Cortex of kidney (tissue), 1 donor: ENCODE measurements at places on chromosomes 1 and 21.

GRCh38 chr1:115753830-115754229 is 14.7 kb downstream of the CASQ2 start:
- no peak for DNase-seq

DNA sequence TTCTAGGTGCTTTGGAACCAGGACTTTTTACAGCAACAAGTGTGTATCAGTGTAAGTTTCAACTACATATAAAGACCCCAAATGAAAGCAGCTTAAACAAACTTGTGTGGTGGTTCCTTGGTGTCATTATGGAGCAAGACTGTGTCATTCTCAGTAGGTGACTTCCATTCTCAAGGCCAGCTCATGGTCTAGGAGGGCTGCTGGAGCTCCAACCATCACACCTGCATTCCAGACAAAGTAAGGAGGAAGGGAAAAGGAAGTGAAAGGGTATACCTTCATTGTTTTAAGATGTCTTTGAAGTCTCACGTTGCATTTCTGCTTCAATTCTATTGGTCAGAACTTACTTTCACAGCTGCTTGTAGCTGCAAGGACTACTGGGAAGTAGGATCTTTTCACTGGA is 188.6 kb downstream of the C1orf94 start:
- no peak for DNase-seq

- DNase-seq = no peak
Observed at GRCh38 chr1:164092603-164093353, 466.2 kb upstream of the PBX1 start.

GRCh38 chr1:235923466-235924021 is 56.8 kb upstream of the LYST start:
- DNase-seq = no peak

GRCh38 chr1:8831340-8831739 is 13.9 kb upstream of the RERE start:
- no peak for DNase-seq

GRCh38 chr21:17753736-17754135 is 65.4 kb downstream of the C21orf91 start:
- no peak for DNase-seq

DNA sequence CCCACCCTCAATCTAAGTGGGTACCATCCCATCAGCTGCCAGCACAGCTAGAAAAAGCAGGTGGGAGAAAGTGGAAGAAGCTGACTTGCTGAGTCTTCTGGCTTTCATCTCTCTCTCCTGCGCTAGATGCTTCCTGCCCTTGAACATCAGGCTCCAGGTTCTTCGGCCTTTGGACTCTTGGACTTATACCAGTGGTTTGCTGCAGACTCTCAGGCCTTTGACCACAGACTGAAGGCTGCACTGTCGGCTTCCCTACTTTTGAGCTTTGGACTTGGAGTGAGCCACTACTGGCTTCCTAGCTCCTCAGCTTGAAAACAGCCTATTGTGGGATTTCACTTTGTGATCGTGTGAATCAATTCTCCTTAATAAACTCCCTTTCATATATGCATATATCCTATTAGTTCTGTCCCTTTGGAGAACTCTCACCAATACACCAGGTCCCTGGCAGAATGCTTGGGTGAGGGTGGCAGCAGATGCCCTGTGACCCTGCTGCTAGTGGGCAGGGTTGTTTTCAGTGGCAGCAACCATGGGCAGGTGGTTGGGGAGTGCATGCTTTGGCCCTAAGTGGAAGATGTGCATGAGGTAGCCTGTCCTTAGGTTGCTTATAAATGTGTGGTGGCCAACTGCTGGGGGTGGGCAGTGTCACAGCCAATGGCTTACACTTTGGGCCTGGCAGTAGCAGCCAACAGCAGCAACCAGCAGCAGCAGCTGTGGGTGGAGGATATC is 10.8 kb upstream of the ADAM30 start:
- DNase-seq = no peak

DNA sequence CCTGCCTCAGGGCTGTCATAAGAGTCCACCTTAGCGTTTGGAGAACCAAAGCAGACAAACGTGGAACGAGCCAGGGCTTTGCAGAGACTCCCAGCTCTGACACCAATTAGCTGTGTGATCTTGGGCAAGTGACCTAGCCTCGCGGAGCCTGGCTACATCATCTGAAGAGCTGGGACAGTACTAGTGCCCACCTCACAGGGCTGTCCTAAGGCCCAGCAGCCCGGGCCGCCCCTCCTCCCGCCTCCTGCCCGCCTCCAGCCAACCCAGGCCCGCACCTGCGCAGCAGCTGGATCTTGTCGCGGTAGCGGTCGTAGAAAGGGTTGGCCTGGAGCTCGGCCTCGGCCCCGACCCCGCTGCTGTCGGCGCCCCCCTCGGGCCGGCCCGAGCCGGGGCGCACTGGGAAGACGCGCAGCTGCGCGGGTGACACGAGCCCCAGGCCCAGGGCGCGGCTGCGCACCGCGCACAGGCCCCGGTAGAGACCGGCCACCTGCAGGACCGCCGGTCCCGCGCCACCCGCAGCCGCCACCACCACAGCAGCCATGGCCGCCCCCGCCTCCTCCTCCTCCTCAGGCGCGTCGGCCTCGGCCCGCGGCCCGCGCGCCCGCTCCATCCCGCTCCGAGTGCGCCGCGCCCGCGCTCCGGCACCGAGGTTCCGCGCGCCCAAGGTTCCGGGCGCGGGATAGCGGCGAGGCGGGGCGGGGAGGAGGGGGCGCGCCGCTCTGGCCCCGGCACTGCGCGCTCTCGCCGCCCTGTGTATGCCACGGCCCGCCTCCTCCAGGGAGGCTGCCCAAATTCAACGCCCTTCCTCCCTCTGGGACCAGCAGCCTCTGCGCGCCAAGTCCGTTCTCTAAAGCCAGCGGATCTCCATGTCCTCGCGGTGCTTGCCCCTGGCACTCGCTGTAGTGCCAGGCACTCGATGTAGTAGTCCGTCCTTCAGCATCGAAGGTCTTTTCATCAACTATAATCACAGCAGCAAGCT is at the start of gene ATPAF1:
TSS of gene ATPAF1 (minus strand) at position 583 of the 979 bp plus-strand sequence. CDS start at position 541, 42 bp downstream.
- DNase-seq = no peak

DNA sequence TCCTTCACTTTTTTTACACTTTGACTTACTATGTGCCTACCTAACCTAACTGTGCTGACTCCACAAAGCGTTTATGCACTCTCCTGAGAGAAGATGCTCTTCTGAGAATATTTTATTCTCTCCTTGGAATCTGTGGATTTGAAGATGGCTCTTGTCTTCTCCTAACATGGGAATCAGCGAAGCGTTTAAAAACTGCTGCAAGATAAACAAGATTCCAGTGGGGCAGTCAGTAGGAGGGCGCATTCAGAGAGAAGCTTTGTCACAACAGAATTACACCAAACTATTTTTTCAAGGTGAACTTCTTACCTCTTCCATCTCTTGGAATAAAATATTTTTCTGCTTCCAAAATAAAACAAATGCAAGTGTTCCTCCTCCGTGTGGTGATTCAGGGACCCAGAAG is 113.1 kb downstream of the FOXD2 start:
- DNase-seq = no peak

DNA sequence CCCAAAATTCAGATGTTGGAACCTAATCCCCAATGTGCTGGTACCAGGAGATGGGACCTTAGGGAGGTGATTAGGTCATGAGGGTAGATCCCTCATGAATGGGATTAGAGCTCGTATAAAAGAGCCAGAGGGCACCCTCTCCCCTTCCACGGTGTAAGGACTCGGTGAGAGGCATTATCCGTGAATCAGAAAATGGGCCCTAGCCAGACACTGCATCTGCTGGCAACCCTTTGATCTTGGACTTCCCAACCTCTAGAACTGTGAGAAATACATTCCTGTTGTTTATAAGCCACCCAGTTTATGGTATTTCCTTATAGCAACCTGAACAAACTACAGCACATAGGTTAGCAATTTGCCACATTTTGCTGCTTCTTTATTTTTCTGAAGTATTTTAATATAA is 14.5 kb upstream of the JAM2 start:
- no peak for DNase-seq

DNA sequence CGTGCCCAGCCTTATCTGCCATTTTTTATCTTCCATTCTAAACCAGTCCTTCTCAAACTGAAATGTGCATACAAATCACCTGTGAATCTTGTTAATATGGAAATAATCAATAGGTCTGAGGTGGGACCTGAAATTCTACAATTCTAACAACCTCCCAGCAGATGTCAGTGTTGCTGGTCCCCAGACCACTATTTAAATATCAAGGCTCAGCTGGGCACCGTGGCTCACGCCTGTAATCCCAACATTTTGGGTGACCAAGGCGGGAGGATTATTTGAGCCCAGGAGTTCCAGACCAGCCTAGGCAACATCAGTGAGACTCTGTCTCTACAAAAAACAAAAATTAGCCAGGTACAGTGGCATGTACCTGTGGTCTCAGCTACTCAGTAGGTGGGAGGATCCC is 4.1 kb downstream of the UQCRHL start:
- DNase-seq = no peak

GRCh38 chr1:18569811-18570545 is 60.7 kb upstream of the PAX7 start:
- DNase-seq = no peak

DNA sequence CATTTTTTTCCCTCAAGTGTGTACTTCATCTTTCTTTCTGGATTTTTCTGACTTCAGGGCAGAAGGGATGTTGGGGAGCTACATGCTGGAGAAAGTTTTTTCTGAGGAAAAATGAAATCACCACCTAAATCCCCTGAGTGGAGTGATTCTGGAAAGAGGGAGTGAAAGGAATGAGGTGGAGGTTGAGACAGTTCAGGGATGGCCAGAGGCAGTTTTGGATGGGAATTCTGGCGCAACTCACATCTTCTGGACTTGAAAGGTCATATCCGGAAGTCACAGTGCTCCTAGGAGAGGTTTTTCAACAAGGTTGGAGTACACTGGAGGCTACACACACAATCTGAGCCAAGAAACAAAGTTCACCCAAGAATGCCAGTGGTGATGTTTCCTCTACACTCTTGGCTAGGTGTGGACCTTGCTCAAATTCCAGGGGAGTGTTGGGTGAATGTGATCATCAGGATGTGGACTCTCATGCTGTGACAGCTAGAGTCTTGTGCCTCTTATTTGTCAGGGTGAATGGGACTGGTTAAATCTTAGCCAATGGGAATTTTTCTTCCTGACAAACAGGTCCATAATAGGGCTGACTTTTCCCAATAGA is 161.5 kb downstream of the HLX start:
- no peak for DNase-seq

DNA sequence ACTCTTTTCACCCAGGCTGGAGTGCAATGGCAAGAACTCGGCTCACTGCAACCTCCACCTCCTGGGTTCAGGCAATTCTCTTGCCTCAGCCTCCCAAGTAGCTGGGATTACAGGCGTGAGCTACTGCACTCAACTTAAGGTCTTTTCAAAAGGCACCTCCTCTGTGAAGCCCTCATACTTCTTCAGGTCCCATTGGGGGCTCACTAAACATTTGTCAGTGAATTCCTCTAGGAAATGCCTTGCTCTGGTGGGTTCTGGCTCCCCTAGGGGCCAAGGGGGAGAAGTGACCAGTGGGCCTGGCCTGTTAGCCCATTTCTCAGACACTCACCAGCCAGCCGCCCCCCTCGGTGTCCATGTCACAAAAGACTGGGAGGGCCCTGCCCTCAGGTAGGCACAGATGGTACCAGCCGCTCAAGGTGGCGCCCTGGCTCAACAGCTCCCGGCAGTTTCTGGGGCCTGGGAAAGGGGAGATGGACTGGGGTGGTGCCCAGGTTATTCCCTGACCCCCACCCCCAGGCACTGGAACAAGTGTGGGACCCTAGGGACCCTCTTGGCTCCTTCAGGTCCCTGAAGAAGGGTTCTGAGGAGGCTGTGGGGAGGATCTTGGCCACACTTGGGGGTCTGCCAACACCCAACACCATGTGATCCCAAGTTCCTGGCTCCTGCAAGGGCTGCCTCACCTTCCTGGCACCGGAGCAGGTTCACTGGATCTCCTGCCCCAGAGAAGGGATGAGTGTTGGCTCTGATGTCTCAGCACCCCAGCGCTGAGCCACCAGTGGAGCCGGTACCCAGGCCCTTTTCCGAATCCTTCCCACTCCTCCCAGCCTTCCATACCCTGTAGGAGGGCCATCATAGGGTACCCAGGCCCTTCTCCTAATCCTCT is 1.6 kb downstream of the FCN3 start:
- no peak for DNase-seq

GRCh38 chr1:14615549-14616218 is 17.2 kb downstream of the KAZN start:
- no peak for DNase-seq

GRCh38 chr1:57381426-57381825 is 42.4 kb downstream of the DAB1 start:
- no peak for DNase-seq

DNA sequence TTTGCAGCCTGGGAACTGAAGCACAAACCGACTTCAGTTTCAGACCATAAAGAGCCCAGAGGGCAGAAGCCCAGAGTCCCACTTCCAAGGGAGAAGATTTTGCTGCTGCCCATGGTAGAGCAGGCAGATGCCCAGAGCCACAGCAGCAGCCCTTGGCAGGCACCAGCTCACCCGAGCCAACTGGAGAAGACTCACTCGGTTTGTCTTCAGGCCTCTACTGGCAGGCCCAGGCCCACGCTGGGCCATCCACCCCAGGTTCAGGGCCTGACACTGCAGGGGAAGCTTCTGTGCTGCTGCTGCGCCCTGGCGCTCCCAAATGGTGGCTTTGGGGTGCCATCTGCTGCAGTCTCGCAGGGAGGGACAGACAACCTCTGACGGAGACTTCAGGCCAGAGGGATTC is 33.3 kb downstream of the SLC66A1 start:
- no peak for DNase-seq

DNA sequence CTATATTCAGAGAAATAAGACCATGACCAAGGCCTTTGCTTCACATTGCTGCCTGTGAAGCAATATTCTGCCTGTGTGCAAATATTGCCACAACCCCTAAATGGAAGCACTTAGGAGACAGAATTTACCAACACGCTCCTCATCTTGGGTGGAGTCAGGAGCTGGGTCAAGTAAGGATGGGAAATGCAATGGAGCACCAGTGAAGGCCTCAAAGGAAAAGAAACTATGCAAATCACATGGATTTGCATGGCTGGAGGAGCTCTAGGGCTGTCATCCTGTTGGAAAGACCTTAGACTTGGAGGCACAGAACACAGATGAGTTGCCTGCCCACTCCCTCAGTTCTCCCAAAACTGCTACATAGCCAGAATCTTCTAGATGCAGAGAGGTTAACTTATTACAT is 435.5 kb downstream of the SIPA1L2 start:
- no peak for DNase-seq

- DNase-seq = no peak
Observed at GRCh38 chr1:46699666-46700065, 19.2 kb downstream of the EFCAB14 start.

DNA sequence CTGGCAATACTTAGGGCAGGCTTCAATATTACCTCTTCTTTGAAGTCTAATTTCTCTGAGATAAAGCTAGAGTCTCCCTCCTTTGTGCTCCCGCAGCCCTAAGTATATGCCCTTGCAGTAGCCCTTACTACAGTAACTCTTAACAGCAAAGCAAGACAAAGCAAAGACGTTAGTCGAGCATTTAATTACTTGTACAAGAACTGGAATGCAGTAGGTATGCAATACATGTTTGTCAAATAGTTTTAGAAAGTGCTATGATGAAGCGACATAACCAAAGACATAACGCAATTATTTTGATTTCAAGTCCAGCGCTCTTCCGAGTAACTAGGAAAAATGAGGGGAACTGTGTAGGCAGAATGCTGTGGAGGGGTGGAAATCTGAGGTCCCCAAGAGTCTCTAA is 1.6 kb downstream of the P3H1 start:
- no peak for DNase-seq

GRCh38 chr1:109281680-109282496 is 1.1 kb downstream of the PSRC1 start:
- DNase-seq = no peak
